OCI-LY7 (cell line): ENCODE measurements at places on chromosomes 5 and 9.
A peak's percentile ranks its signal among the peaks of the same experiment; 100 is the strongest.

GRCh38 chr5:14413331-14413750, 168.3 kb upstream of the OTULINL start:
- DNase-seq: no peak

DNA sequence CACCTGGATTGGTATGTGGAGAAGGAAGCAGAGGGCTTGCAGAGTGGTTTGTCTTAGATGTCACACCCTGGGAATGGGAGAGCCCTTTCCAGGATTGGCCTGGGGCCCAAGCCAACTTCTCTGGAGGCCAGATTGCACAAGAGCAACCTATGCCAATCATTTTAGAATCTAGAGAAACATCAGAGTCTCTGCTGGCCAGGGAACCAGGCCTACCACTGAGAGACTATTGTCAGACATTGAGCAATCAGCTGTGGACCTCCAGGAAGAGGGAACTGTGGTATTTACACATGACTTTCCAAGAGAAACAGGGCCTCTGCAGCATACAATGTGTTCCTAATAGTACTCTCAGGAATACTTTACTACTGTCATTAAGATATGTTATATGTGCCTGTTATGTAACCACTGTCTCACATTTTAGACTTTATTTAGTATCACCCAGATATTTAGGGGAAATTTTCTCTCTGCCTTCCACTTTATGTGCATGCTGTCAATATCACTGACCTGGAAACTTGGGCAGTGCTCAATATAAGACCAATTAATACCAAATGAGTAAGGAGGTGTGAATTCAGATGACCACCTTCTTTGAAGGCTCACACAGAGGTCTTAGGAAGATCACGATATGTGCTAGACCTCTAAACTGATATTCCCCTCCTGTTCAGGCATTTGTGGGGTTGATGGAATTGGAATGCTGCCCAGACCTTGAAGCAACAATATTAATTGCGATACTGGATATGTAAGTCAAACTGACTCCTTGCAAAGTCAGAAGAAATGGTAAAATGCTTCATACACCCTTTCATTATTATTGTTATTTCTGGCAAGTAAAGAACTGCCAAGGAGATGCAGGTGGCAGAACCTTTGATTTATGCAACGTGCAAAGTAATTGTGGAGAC, 20.5 kb upstream of the CCL28 start:
- DNase-seq: no peak

DNA sequence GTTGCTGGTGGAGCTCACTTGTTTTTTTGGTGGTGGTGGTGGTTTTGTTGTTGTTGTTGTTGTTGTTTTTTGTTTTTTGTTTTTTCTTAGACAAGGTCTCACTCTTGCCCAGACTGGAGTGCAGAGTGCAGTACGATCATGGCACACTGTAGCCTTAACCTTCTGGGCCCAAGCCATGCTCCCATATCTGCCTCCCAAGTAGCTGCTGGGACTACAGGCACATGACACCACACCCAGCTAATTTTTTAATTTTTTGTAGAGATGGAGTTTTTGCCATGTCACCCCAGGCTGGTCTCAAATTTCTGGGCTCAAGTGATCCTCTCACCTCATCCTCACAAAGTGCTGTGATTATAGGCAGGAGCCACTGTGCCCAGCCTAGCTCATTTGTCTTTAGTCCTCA, 53.5 kb downstream of the NUP214 start:
- DNase-seq: no peak

- no peak for DNase-seq
These were observed 114.0 kb downstream of the NSG2 start for GRCh38 chr5:174159327-174160114.

GRCh38 chr9:132754236-132754635, 84.0 kb downstream of the GTF3C4 start:
- DNase-seq: no peak

- DNase-seq: no peak
These were observed 338.2 kb downstream of the NTRK2 start for GRCh38 chr9:85007748-85008147.

- no peak for DNase-seq
These were observed 94.7 kb upstream of the OSMR start for GRCh38 chr5:38751103-38751502.

DNA sequence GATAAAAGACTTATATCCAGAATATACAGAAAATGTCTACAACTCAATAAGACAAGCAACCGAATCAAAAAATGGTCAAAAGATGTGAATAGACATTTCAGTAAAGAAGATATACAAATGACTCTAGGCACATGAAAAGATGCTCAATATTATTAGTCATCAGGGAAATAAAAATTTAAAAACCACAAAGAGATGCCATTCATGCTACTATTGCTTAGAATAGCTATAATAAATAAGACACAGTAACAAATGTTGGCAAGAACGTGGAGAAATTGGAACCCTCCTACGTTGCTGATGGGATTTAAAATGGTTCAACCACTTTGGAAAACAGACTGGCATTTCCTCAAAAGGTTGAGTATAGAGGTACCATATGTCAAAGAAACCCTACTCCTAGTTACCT, 39.8 kb downstream of the POLK start:
- DNase-seq: no peak

DNA sequence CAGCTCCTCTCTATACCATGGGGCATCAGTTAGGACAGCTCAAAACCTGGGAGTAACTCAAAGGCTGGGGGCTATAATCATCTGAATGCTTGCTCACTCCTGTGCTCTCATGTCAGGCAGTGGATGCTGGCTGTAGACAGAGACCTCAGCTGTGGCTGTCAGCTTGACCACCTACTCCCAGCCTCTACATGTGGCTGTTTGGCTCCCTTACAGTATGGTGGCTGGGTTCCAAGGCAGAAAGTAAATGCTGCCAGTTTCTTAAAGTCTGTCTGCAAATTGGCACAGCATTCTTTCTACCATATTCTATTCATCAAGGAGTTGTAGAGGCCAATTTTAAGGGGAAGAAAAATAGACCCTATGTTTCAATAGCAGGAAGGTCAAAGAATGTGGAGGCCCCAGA, 66.9 kb downstream of the TMC1 start:
- DNase-seq: no peak

- peak; percentile 40 for DNase-seq
These were observed 1.9 kb upstream of the FST start for GRCh38 chr5:53478411-53479044.

GRCh38 chr5:147639321-147639720, 129.5 kb upstream of the DPYSL3 start:
- DNase-seq: no peak

DNA sequence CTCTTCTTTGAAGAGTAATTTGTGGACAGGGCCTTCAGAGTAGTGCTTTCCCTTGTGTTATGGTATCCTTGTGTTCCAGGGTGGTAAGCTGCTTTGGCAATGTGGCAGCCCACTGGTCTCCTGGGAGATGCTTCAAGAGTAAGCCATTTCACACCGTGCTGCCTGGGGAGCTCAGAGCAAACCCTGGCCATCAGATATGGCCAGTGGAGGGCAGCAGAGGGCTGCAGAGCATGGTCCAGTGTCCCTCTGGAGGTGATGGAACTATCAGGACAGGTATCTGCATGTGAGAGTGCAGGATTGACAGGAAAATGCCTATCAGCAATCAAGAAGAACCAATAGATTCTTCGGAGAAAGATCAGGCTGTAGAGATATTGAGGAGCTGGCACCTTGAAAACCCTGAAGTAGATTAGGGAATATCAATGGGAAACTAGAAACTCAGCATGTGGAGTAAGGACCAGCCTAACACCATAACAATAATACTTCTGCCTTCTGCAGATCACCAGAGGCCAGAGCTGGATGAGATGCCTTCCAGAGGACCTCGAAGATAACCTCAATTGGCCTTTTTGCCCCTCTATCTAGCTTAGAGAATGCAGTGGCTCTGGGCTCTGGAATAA, 90.8 kb downstream of the PLPPR1 start:
- peak; percentile 30 for DNase-seq

GRCh38 chr5:1512541-1513291, 11.0 kb downstream of the LPCAT1 start:
- DNase-seq: no peak

- no peak for DNase-seq
These were observed 76.4 kb upstream of the PRSS3 start for GRCh38 chr9:33718987-33719386.
